Choroid plexus epithelial cell (primary cell): ENCODE measurements at places on chromosomes 3 and 15.

GRCh38 chr3:69353503-69353902 is 32.4 kb downstream of the FRMD4B start:
- no peak for DNase-seq

- no peak for DNase-seq
Observed at GRCh38 chr15:45326280-45326679, 52.1 kb downstream of the GATM start.

GRCh38 chr3:10470120-10471053 is 35.0 kb downstream of the ATP2B2 start:
- no peak for DNase-seq

GRCh38 chr3:39267631-39268548 is 11.9 kb downstream of the CX3CR1 start:
- DNase-seq, result no peak

DNA sequence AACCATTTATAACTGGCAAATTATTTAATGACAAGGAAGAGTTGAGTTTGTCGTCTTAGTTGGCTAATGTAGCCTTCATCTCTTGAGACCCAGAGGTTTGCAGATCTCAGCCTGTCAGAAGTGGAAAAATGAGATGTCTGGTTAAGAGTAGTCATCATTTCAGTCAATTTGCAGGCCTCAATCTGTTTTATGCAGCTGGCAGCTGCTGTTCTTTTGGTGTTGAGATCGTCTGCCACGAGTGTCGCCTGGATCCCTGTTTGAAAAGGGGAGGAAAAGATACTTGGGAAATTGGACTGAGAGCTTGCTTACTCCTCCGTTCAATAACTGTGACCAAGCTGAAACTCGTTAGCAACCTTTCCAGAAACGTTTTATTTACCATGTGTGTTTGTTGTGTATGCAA is 2.3 kb downstream of the PHLDB2 start:
- DNase-seq, result peak; percentile 39

GRCh38 chr3:123634149-123635051 is 49.5 kb upstream of the HACD2 start:
- no peak for DNase-seq

DNA sequence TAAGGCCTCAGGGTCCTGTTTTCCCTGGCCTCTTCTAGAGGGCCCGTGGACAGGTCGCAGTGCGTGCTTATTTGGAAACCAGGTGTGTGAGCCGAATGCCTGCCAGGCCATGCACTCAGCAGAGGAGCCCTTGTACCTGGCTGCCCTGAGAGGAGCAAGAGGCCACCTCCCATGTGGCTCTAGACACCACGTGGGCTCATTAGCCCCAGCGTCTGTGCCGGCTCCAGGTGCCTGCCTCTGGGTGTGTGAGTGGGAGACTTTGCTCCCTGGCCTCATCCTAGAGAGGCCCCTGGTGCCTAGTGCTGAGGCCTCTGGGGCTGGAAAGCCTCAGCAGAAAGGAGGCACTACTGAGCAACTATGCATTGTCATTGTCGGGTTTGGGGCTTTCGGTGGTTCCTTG is 50.4 kb downstream of the KLF13 start:
- no peak for DNase-seq
